ENCODE measurements at places on chromosomes 16 and 17.

DNA sequence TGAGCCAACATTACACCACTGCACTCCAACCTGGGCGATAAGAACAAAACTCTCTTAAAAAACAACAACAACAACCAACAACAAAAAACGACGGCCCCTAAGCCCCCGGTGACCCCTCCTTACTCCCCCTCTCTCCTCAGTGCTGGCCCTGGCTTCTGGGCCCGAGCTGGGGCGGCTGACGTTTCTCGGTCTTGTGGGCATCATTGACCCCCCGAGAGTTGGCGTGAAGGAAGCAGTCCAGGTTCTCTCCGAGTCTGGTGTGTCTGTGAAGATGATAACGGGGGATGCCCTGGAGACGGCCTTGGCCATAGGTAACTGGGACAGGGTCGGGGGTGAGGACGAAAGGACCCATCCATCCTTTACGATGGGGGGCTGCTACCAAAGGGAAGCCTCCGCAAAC lies 52.7 kb downstream of the MEAK7 start:
- DNase-seq = no peak

GRCh38 chr17:4881761-4882555 lies 17.4 kb upstream of the C17orf107 start:
- no peak for DNase-seq

DNA sequence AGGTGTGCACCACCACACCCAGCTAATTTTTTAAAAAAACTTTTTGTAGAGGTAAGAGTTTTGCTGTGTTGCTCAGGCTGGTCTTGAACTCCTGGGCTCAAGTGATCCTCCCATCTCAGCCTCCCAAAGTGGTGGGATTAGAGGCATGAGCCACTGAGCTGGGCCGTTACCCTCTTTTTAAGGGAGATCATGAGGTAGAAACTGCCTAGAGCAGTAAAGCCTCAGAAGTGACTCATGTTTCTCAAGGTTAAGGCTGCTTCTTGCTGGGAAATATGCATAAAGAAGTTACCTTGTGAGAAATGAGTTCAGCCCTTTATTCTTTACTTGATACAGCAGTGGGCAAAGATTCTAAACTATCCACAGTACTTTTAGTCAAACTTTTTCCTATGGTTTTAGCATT lies 38.2 kb downstream of the GRB2 start:
- no peak for DNase-seq

GRCh38 chr17:9098242-9098825 lies 77.0 kb downstream of the NTN1 start:
- no peak for DNase-seq

- no peak for DNase-seq
Measured at GRCh38 chr17:55281649-55282378, 17.1 kb downstream of the HLF start.

- no peak for DNase-seq
Measured at GRCh38 chr16:3276679-3277078, 6.6 kb upstream of the ZNF263 start.

- DNase-seq = no peak
Measured at GRCh38 chr16:69925311-69925710, 25.8 kb upstream of the CLEC18A start.

DNA sequence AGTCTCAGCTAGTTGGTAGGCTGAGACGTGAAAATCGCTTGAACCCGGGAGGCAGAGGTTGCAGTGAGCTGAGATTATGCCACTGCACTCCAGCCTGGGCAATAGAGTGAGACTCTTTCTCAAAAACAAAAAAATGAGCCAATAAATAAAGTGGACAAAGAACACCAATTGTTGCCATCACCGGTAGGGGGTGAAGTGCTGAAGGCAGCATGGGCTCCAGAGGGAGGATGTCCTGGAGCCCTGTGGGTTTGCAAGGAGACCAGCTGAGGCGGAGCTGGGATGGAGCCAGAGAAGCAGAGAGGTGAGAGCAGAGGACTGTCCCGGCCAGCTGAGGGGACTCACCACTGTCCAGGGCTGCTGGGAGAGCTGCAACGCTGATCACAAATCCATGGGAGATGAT lies 13.8 kb downstream of the CHST6 start:
- DNase-seq = no peak

DNA sequence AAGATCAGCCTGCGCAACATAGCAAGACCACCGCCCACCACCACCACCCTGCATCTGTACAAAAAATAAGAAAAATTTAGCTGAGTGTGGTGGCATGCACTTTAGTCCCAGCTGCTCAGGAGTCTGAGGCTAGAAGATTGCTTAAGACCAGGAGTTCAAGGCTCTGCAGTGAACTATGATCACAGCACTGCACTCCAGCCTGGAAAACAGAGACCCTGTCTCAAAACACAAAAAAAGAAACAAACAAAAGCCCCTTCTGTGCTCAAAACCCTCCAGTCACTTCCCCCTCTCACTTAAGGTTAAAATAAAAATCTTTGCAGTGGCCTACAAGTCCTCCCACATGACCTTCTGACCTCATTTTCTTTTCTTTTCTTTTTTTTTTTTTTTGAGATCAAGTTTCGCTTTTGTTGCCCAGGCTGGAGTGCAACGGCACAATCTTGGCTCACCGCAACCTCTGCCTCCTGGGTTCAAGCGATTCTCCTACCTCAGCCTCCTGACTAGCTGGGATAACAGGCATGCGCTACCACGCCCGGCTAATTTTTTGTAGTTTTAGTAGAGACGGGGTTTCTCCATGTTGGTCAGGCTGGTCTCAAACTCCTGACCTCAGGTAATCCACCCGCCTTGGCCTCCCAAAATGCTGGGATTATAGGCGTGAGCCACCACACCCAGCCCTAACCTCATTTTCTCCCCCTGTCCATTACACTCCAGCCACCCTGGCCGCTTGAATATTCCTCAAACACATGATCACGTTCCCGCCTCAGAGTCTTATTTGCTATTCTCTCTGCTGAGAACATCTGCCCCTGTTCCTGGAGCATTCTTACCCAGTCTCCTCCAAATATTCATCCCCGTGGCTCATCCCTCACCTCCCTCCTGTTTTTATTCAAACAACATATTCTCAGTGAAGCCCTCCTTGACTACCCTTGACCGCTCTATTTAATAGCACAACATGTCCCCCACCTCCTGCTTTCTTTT lies 126.6 kb upstream of the MED13 start:
- no peak for DNase-seq

DNA sequence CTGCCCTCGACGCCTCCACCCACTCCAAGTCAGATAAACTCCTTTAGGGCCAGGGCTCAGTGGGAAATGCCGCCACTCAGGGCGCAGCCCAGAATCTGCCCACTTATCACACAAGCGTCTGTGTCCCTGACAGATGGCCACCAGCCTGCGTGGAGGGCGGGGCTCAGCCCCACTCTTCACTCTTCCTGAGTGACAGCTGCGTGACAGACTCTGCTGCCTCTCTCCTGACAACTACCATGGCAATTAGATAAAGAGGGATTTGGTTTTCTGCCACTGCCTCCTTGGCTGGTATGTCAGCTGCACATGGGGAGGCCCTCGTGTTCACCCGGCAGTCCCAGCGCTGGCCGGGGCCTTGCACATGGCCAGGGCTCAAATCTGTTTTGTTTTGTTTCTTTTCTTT lies 96.2 kb downstream of the RTN4RL1 start:
- no peak for DNase-seq
